ENCODE measurements at places on chromosomes 12 and 14. TPM values are rescaled to one million over a fixed set of nuclear protein-coding genes. Genes with fewer than 3 reads are reported as not detected.
A peak's percentile ranks its signal among the peaks of the same experiment; 100 is the strongest.

DNA sequence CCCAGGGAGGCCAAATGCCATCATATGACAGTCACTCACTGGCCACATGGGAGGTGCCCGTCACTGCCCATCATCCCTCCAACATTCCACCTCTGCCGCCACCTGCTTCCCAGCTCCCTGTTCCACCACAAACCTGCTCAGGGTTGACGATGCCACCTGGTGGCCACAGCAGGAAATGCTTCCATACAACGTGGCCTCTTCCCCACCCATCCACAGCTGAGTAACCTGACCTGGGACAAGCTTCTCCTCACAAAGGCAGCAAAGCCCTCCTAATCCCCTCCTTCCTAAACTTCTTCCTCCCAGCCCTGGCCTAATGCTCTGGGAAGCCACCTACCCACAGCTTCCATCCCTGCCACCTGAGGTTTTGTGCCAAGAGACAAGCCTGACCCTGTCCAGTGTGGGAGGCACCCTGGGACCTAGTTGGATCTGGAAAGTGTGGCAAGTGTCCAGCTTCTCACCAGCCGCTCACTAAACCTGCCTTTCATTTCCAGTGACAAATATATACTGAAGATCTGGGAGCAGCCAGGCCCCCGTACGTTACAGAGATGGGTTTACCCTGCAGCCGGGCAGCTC is 4.3 kb downstream of the DEGS2 start:
- peaks cover 50% of the 10 kb centered on the region for H3K4me1 ChIP-seq
- H3K27ac ChIP-seq: peak overlapping the region; percentile 86
- H3K4me3 ChIP-seq: no peak overlapping the region
- peak; percentile 63 for DNase-seq

GRCh38 chr12:89556976-89557375 is 31.1 kb upstream of the POC1B start:
- no peak for DNase-seq
- H3K4me1 ChIP-seq: no peaks in the 10 kb centered on the region
- H3K27ac ChIP-seq: no peak overlapping the region
- no peaks in the 10 kb centered on the region for H3K36me3 ChIP-seq
- no peaks in the 10 kb centered on the region for H3K27me3 ChIP-seq
- H3K4me3 ChIP-seq: no peak overlapping the region

- no peaks in the 10 kb centered on the region for H3K27me3 ChIP-seq
- no peak overlapping the region for H3K27ac ChIP-seq
- DNase-seq: no peak
- H3K4me3 ChIP-seq: no peak overlapping the region
- H3K36me3 ChIP-seq: no peaks in the 10 kb centered on the region
Measured at GRCh38 chr14:94307410-94307992, 14.4 kb upstream of the SERPINA10 start.

- H3K27ac ChIP-seq: peak overlapping the region; percentile 84
- no peaks in the 10 kb centered on the region for H3K4me1 ChIP-seq
- peak overlapping the region; percentile 38 for H3K4me3 ChIP-seq
- peaks cover 24% of the 10 kb centered on the region for H3K27me3 ChIP-seq
- no peak for DNase-seq
Measured at GRCh38 chr14:51094282-51094821, 553 bp downstream of the TRIM9 start.

DNA sequence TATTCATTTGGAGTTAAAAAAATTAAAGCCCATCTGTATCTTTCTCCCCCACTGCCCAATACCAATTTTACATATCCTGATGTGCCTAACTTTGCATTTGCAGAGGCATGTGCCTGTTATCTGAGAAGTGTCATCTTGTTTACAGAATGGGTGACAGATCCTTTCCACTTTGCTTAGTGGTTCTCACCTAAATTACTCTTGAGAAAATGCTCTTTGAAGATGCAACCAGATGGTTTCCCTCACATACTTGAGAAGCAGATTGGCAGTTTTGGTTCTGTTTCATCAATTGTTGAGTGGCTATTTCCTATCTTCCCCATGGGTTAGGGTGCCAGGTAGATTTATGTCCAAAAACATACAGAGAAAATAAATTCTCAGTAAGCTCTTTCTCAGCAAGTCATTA is 1051.4 kb upstream of the ATXN7L3B start:
- no peak overlapping the region for H3K4me3 ChIP-seq
- H3K36me3 ChIP-seq: no peaks in the 10 kb centered on the region
- no peak overlapping the region for H3K27ac ChIP-seq

Gene SMCO2
- not detected for total RNA-seq

DNA sequence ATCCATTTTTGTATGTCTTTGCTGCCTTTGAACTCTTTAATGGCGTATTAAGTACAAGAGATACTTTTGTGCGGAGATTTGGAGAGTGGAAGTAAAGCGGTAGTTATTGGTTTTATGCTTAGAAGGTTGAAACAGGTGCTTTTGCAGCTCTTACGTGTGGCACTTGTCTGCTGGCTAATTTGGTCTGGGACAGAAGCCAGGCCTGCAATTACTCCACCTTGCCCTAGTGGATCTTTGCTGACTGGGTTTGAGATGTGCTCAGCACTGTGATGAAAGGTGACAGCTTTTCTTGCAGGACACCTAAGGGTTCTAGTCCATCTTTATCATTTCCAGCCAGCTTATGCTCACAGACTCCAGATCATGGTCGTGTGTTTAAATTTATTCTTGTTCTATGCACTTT is 252.5 kb downstream of the RPL10L start:
- no peaks in the 10 kb centered on the region for H3K4me1 ChIP-seq
- no peak overlapping the region for H3K27ac ChIP-seq
- no peaks in the 10 kb centered on the region for H3K27me3 ChIP-seq
- no peaks in the 10 kb centered on the region for H3K36me3 ChIP-seq
- no peak overlapping the region for H3K4me3 ChIP-seq

DNA sequence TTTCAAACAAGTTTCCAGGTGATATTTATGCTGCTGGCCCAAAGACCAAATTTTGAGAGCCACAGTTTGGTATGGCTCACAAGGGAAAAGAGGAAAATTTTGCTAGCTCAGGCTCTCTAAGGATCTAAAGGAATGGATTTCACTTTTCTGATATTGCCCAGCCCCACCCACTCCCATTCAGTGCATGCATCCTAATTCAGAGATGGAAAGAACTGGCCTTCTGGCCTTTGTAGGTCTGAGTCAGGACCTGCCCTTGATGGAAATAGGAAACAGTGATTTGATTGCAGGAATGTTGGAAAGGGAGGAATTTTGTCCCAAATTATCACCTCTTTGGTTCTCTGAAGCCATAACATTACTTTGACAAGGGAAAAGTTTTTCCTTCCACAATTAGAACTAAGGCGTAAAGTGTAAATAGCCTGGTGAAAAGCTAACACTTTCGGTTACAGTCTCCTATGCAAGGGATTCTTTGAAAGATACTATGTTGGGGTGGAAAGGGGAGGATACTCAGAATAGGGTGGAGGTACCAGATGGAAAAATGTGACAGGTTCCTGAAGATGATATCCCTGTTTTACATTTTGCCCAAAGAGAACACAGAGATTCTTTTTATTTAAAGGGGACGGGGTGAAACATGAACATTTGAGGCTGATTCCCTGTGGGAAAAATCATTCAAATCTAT is 11.1 kb downstream of the ZNF641 start:
- H3K4me1 ChIP-seq: no peaks in the 10 kb centered on the region
- H3K4me3 ChIP-seq: no peak overlapping the region
- H3K36me3 ChIP-seq: no peaks in the 10 kb centered on the region
- H3K27ac ChIP-seq: no peak overlapping the region
- no peak for DNase-seq

Gene REP15
- 52.3 TPM for total RNA-seq

GRCh38 chr12:50981319-50982239 is 29.2 kb downstream of the HIGD1C start:
- no peak overlapping the region for H3K27ac ChIP-seq
- no peaks in the 10 kb centered on the region for H3K27me3 ChIP-seq
- peaks cover 10% of the 10 kb centered on the region for H3K4me1 ChIP-seq

DNA sequence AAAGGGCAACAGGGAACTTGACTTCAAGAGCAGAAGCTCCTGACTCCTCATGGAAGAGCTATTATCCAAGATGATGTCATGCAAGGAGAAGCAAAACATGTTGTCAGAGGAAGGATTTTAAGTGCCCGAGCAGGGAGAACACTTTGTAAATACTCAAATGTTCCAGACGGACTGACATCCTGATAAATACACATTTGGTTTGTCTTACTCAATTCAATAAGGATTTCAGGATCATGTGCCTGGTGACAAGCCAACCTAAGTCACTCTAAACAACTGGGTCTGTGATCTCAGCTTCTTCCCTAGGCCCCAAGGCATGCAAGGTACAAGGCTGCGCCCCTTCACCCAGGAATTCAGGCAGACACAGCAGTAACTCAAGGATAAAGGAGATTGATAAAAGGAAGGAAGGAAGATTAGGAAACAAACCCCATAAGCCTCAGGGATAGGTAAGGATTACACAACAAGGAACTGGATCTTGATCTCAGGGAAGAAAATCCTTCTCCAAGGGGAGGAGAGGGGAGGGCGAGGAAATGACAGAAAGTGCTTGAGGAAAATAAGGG is 26.8 kb upstream of the CEBPE start:
- H3K4me1 ChIP-seq: peaks cover 7% of the 10 kb centered on the region
- DNase-seq: no peak
- no peaks in the 10 kb centered on the region for H3K27me3 ChIP-seq

DNA sequence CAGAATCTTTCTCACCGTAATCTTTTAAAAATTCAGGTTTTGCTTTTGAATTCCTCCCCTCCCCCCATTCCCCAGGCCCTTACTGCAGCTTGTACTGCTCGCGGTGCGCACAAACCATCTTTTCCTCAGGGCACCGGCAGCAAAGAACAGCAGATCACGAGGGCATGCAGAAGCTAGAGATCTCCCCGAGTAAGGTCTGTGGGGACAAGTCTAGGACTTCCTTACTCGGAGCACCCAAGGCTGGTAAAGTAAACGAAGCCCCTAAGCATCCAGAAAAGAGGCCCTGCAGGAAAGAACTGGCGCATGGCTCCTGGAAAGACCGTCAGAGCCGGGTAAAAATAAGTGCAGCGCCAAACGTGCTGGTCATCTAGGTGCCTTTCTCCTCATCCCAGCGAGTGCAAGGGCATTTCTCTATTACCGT is 727 bp downstream of the LDHB start:
- H3K27me3 ChIP-seq: no peaks in the 10 kb centered on the region
- peak overlapping the region; percentile 71 for H3K4me3 ChIP-seq
- no peaks in the 10 kb centered on the region for H3K4me1 ChIP-seq
- peak; percentile 42 for DNase-seq

GRCh38 chr12:4862809-4863208 is 46.9 kb upstream of the KCNA1 start:
- DNase-seq: no peak
- no peak overlapping the region for H3K27ac ChIP-seq
- H3K36me3 ChIP-seq: no peaks in the 10 kb centered on the region
- peaks cover 8% of the 10 kb centered on the region for H3K4me1 ChIP-seq
- H3K27me3 ChIP-seq: peaks cover 46% of the 10 kb centered on the region

GRCh38 chr14:31484754-31485153 is 3.1 kb downstream of the GPR33 start:
- H3K4me1 ChIP-seq: no peaks in the 10 kb centered on the region
- no peak overlapping the region for H3K27ac ChIP-seq
- DNase-seq: no peak
- H3K4me3 ChIP-seq: no peak overlapping the region

DNA sequence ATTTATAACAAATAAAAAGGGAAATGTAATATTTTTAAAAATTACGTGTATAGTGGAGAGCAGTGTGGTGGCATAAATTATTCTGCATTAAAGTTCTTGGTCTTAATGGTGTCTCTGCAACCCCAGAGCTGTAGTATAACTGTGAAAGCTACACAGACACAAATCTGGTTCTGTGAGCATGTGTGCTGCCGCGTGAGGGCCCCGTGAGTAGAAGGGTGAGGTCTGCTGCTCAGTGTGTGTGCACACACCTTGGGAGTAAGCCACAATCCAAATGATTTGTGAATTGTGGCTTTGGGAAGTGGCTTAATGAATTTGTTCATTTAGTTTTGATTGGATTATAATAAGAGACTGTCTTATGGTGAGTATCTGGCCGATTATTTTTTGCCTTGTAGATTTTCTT is 16.8 kb downstream of the PELI2 start:
- H3K4me3 ChIP-seq: no peak overlapping the region
- peaks cover 40% of the 10 kb centered on the region for H3K4me1 ChIP-seq
- no peak overlapping the region for H3K27ac ChIP-seq
- DNase-seq: no peak
- H3K27me3 ChIP-seq: no peaks in the 10 kb centered on the region

Gene ARMH4
- 0.48 TPM for total RNA-seq

Gene TMEM132C
- total RNA-seq: 0.75 TPM

Data from transverse colon (tissue), 4 donors.